ENCODE measurements at places on chromosomes 2 and 18.

DNA sequence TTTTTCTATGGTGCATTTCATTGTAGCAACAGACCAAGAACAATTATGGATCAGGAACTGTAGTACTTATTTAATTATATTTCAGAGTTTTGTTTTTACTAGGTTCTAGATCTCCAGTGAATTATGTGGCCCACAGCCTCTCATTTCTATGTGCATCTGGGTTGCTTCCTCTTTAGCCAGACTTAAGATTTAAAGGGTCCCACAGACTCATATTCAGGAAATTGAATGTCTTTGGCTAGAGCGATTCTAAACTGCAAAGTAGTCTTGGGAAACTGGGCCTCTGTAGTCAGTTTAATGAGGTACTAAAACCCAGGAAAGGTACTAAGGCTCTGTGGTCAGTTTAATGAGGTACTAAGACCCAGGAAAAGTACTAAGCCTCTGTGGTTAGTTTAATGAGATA is 94.4 kb downstream of the LYPD6B start:
- no peak for DNase-seq

- no peak for DNase-seq
Observed at GRCh38 chr2:57740891-57741290, 305.7 kb upstream of the VRK2 start.

DNA sequence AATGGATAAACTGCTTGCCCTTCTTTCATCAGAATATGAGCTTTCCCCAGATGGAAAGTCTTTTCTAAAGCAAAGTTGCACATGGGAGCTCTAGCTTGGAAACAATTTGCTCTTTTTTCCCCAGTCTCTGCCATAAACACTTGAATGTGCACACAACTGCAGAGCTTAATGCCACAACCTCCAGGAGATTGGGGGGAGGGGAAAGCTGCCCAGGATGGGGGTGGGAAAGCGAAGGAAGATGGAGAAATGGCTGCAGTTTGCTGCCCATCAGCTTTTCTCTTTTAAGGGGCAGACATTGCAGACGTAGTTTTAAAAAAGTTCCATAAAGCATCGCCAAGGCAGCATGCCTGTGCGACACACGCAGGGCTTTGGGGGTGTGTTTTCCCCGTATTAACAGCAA is 1.5 kb downstream of the ACKR3 start:
- DNase-seq = no peak

GRCh38 chr18:25826823-25827222 is 263.6 kb downstream of the SS18 start:
- no peak for DNase-seq

DNA sequence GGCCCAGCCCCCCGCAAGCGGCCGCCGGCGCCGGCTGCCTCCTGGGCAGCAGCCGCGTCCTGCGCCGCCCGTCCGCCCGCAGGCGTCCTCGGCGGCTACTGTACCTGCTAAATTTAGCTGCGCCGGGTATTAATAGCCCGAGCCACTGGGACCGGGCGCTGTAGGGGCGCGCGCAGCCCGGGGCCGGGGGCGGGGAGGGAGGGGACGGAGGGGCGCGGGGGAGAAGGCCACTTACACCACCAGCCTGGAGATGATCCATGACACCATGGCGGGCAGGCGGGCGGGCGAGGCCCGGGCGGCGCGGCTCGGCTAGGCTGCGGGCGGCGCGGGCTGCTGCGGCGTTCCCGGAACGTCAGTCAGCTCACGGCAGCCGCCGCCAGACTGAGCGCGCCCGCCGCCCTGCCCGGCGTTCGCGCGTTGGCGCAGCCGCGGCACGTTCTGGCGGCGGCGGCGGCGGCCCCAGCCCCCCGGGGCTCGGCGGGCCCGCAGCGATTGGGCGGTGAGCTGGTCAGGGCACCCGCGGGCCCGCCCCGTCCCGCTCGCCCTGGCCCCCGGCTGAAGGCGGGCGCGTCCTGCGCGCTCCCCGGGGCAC is at the start of gene REEP1:
Gene REEP1, minus strand, starts transcription at position 383 of the 592 bp plus-strand sequence. Its CDS starts 116 bp downstream, at position 267.
- DNase-seq = no peak

GRCh38 chr2:57802243-57802642 is 244.4 kb upstream of the VRK2 start:
- DNase-seq = no peak

DNA sequence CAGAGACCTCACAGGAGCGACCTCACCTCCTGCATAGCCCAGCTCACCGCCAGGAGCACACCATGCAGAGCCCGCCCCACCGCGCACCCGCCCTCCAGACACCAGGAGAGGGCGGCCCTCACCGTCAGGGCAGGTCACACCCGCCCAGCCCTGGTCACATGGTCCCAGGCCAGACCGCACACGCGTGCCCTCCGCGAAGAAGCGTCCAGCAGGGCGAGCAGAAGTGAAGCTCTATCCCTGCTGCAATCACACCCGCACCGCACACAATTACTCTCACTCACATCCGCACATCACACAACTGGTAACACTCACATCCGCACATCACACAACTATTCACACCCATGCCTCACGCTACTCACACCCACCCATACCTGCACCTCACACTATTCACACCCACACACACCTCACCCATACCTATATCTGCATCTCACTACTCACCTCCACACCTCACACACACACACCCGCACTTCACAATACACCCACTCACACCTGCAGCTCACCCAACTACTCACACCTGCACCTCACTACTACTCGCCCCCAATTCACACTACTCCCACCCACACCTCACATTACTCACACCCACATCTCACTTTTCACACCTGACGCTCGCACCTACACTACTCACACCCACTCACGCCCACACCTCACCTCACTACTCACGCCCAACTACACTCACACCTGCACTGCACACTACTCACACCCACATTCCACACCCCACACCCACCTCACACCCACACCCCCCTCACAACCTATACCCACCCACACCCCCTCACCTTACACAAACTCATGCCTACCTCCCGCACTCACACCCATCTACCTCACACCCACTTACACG is 242.0 kb downstream of the HDAC4 start:
- no peak for DNase-seq

DNA sequence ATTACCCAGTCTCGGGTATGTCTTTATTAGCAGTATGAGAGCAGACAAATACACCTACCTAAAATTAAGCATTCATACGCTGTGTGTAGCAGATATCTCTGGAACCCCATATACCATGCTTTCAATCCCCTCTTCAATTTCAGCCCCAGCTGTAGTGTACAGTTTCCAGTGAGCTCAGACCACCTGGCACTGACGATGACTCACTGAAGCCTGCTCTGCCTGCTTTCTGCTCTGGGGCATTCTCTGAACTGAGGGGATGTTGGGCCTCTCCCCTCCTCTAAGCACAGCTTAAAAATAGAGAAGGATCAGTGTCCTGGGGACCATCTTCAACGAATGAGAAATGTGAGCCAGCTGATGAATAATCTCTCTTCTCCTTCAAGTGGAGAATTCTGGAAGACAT is 8.7 kb upstream of the CCL20 start:
- no peak for DNase-seq

GRCh38 chr2:236550701-236551465 is 18.7 kb upstream of the ACKR3 start:
- no peak for DNase-seq

DNA sequence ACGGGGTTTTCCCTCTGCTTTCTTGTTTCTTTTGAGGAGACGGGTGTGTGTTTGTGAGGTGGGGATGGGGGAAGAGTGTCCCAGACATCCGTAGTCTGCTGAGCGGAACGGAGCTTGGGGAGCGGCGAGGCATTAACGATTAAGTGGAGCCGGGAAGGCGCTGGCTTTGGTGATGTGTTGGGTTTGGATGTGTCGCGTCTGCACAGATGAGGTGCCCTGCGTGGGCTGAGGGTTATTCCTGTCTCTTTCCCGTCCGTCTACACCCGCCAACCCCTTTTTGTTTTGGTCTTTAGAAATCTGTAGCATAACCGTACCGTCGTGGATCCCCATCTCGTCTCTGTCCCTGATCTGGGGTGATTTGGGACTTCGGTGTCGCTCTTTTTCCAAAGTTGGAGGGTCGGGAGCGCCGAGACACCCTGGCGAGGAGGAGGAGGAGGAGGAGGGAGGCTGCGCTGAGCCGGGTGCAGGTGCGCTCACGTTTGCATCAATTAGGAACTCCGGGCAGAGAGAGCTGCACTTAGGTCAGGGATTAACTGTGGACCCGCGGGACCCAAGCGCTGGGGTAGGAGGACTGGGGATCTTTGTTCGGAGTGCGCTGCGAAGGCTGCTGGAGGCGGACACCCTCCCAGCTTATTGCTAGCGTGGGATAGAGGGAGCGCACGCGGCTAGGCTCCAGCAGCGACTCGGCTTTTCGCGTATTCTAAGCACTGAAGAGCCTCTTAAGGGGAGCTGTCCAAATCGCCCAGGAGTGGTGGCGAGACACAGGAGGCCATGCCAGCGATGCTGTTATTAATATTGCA is 720.3 kb downstream of the DPP10 start:
- DNase-seq = no peak

Data from activated CD4-positive, alpha-beta T cell treated with anti-CD3 and anti-CD28 coated beads for 24 hours (primary cell).